ENCODE measurements at places on chromosomes 6 and 20. TPM values are rescaled to one million over a fixed set of nuclear protein-coding genes. Genes with fewer than 3 reads are reported as not detected.

Gene HLA-DPB1
- polyA plus RNA-seq: 1.6 TPM

Gene SPATS1
- polyA plus RNA-seq: not detected

Gene LAMA2
- 33.0 TPM for polyA plus RNA-seq

Gene FNDC11
- 0.76 TPM for polyA plus RNA-seq

Gene DCDC2
- not detected for polyA plus RNA-seq

Gene OR2B2
- not detected for polyA plus RNA-seq

Gene SAMD5
- polyA plus RNA-seq: 3.1 TPM

Gene PAK5
- not detected for polyA plus RNA-seq

Gene GNMT
- polyA plus RNA-seq: 0.07 TPM

Gene SNAP25
- 5.3 TPM for polyA plus RNA-seq

Gene RSPH3
- polyA plus RNA-seq: 2.0 TPM

Gene BPIFB4
- polyA plus RNA-seq: not detected

Gene NOTCH4
- 0.37 TPM for polyA plus RNA-seq

Gene WFDC10B
- polyA plus RNA-seq: 0.29 TPM

Gene GNRH2
- not detected for polyA plus RNA-seq

Gene FUT9
- not detected for polyA plus RNA-seq

Gene XKR7
- polyA plus RNA-seq: not detected

Gene POLR1C
- 48.1 TPM for polyA plus RNA-seq

Gene PLA2G7
- not detected for polyA plus RNA-seq

Gene FOXA2
- not detected for polyA plus RNA-seq

Gene FAM83B
- 0.05 TPM for polyA plus RNA-seq

Gene MMP24
- 0.45 TPM for polyA plus RNA-seq

Gene CD2AP
- polyA plus RNA-seq: 12.5 TPM

Gene TMEM239
- not detected for polyA plus RNA-seq

Gene PDE10A
- polyA plus RNA-seq: 8.9 TPM

Gene TREML2
- polyA plus RNA-seq: not detected

Gene HNF4A
- not detected for polyA plus RNA-seq

Gene BNIP5
- polyA plus RNA-seq: not detected

Gene MLIP
- not detected for polyA plus RNA-seq

Gene PCK1
- not detected for polyA plus RNA-seq

Gene KHDC1
- 5.9 TPM for polyA plus RNA-seq
